ENCODE measurements at places on chromosomes 1 and 21. TPM values are rescaled to one million over a fixed set of nuclear protein-coding genes. Genes with fewer than 3 reads are reported as not detected.
A peak's percentile ranks its signal among the peaks of the same experiment; 100 is the strongest.

DNA sequence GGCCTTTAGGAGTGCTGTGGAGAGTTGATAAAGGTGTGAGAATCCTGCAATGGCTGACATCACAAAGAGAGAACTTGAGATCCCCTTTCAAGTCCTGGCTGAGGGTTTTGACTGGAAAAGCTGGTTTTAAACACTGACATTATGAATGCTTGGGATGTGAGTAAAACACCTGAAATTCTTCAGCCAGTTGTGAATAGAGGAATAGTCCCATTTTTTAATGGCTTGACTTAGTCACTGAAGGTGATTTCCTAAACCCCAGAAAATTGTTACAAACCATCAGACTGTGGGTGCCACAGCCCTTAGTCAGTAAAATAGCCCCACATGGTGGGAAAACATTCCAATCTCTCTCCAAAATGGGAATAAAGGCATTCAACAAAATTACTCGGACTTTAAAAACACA, 107.7 kb upstream of the LMO4 start:
- no peak for DNase-seq

DNA sequence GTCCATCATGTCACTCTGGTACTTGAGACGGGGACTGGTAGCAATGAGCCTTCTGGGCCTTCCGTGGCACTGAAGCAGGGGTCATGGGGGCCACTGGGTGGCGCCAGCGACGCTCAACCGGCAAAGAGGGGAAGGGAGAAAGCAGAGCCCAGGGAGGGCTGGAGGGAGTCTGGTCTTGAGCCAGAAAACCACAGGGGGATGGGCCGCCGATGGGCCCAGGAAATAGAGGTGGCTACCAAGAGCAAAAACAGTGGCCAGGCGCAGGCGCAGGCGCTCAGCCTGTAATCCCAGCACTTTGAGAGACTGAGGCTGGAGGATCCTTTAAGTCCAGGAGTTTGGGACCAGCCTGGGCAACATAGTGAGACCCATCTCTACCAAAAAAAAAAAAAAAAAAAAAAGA, 21.8 kb downstream of the EXOC8 start:
- no peak for DNase-seq

- peak; percentile 75 for DNase-seq
These were observed 35.2 kb upstream of the CTPS1 start for GRCh38 chr1:40944326-40944725.

DNA sequence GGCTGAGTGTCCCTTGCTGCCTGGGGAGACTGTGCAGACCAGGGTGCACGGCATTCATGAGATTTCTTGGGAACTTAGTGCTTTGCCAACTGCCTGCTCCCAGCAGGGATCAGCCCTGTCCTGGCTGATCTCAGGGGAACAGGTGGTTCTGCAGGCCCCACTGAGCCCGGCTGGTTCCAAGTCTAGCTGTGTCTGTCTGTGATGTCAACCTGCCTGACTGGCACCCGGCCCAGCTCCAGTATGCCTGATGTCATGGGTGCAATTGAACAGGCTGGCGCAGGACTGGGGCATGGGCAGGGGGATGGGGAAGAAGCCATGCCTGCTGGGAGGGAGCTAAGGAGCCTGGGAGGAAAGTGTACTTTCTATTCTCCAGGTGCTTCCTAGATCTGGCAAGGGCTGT, 227.1 kb downstream of the GRIK3 start:
- no peak for DNase-seq

Gene CRYBG2
- 0.18 TPM for total RNA-seq

All from left lobe of liver (tissue), 2 donors.